Left colon (tissue), 2 donors: ENCODE measurements at places on chromosomes 1 and 21. TPM values are rescaled to one million over a fixed set of nuclear protein-coding genes. Genes with fewer than 3 reads are reported as not detected.

- no peak for DNase-seq
Measured at GRCh38 chr21:38538353-38538752, 40.1 kb upstream of the ERG start.

ANXA9 gene
- total RNA-seq: not detected

- DNase-seq: peak; percentile 68
Measured at GRCh38 chr21:43361493-43362296, 65.2 kb downstream of the SIK1 start.

DNA sequence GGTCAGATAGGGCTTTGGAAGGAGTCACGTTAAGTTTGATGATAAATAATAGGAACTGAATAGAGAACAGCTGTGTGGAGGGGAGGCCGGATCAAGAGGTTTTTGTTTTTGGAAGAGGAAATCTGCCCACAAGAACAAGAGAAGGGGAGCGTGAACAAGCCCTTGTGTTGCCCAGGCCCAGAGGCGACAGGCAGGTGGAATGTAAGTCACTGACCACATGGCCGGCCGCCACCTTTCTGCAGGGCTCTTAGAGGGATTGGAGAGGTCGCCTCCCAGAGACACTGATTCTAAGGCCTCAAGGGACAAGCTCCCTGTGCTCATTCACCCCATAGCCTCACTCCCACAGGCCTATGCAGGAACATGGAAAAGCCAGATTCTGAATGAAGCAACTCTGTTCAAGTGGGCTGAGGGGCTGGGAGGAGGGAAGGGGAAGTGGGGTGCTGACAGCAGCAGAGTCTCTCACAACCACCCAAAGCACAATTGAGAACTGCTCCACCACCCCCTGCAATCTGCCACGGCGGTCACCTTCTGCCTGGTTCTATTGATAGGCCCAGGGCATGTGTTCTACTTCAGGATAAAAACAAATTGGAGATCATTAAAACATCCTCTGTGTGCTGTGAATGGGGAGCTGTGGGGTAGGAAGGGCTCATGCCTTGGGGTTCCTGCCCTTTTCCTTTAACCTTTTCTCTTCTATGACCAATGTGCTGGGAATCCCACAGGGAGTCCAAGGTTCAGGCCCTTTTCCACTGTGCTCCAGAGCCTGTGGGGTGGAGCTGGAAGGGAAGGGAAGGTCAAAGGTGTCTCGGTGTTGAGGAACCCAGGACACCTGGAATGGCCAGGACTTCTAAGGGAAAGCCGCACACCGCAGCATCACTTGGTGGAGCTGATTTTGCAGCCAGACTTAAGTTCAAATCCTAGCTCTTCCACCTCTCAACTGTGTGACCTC lies 63.3 kb upstream of the PARP1 start:
- DNase-seq: no peak

MRPS15 gene
- total RNA-seq: 54.9 TPM

SIK1 gene
- 30.0 TPM for total RNA-seq

DNA sequence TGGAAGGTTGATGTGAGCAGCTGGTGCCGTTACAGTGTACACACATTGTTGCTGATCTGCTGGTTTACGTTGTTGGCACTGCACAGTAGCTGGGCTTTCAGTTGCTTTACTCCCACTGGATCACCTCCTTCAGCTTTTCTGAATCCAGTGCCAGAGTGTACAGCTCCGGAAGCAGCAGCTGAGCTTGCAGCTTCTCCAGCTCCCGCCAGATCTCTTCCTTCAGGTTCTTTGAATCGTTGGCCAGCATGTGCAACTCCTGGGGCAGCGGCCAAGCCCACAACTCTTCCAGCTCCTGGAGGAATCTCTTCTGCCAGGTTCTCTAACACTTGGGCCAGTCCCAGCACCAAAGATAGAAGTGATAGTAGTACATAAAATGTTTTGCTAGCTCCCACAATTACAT lies 149.7 kb upstream of the RRP15 start:
- no peak for DNase-seq

GRCh38 chr1:87329526-87330056 lies 911 bp downstream of the LMO4 start:
- DNase-seq: no peak

KCNJ15 gene
- total RNA-seq: not detected

DNA sequence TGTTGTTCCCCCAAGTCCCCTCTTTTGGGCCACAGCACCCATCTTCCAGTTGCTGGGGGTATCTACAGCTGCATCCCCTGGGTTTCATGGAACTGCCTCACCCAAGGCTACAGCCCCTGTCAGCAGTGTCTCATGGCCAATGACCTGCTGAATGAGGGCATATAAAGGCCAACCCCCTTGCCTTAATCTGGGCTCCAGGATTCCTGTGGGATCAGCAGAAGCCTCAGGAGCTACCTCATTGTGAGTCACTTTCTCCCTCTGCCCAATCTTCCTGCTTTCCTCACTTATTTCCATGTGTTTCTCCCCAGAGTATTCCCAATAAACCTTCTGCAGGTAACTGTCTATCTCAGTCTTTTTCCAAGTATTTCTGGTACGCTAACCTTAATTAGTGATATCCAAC lies 37.3 kb upstream of the SYT14 start:
- no peak for DNase-seq

NCAM2 gene
- total RNA-seq: 2.3 TPM

G0S2 gene
- 4.4 TPM for total RNA-seq

DNA sequence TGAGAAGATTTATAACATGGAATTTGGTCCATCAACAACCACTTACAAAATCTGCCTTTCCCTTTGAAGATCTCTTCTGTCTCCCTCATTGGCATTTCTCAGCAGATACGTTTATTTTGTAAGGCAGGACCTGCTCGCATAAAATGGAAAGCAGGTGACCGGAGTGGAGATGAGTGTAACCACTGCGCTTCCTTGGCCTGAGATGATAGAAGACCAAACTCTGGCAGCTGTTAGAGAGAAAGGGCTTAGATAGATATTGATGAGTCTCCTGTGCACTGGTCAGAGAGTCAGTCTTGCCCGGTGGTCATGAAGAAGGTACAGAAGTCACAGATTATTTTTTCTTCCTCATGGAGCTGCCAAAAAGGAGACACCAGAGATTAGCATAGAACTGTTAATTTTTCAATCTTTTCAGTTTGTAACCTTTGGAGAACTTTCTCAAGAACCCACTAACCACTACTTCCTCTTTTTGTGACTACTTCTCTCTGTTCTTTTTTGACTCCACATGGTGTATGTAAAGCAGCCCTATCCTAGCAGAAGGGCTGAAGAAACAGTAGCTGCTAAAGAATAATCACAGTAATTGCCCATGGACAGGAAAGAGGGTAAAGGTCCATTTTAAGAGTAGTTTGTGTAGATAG lies 47.6 kb downstream of the FCRL3 start:
- no peak for DNase-seq

DNA sequence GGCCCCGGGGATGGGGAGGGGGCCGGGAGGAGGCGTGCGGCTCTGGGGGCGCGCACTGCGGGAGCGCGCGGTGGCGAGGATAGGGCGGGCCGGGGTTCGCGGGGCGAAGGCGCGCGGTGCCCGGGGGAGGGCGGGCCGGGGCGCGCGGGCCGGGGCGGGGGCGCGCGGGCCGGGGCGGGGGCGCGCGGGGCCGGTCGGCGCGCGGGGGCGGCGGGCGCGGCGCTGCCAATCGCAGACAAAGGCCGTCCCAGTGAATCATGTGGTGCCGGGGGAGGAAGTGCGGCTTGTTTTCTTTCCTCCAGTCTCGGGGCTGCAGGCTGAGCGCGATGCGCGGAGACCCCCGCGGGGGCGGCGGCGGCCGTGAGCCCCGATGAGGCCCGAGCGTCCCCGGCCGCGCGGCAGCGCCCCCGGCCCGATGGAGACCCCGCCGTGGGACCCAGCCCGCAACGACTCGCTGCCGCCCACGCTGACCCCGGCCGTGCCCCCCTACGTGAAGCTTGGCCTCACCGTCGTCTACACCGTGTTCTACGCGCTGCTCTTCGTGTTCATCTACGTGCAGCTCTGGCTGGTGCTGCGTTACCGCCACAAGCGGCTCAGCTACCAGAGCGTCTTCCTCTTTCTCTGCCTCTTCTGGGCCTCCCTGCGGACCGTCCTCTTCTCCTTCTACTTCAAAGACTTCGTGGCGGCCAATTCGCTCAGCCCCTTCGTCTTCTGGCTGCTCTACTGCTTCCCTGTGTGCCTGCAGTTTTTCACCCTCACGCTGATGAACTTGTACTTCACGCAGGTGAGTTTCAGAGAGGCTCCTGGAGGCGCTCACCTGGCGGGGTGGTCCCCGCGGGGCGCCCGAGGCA lies at the start of gene GPR137B:
Gene GPR137B, plus strand, starts transcription at position 287 of the 851 bp plus-strand sequence. Its CDS starts 84 bp downstream, at position 371.
- peak; percentile 55 for DNase-seq

- DNase-seq: no peak
Measured at GRCh38 chr1:207651583-207651982, 6.7 kb downstream of the CR1L start.

DNA sequence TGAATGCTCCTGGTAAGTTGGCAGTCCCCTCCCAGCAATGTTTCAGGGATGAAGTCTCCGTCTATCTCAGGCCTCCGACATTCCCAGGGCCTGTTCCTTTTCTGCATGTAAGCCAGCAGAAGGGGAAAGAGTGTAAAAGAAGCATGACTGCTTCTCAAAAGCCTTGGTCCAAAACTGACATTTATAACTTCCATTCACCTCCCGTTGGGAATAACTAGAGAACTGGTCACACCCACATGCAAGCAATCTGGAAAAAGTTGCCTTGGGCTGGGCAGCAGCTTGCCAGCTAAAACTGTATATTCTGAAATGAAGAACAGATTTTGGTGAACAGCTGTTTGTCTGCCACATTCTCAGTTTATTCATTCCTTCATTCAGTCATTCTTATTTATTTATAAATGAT lies 24.2 kb upstream of the NPL start:
- no peak for DNase-seq

DNA sequence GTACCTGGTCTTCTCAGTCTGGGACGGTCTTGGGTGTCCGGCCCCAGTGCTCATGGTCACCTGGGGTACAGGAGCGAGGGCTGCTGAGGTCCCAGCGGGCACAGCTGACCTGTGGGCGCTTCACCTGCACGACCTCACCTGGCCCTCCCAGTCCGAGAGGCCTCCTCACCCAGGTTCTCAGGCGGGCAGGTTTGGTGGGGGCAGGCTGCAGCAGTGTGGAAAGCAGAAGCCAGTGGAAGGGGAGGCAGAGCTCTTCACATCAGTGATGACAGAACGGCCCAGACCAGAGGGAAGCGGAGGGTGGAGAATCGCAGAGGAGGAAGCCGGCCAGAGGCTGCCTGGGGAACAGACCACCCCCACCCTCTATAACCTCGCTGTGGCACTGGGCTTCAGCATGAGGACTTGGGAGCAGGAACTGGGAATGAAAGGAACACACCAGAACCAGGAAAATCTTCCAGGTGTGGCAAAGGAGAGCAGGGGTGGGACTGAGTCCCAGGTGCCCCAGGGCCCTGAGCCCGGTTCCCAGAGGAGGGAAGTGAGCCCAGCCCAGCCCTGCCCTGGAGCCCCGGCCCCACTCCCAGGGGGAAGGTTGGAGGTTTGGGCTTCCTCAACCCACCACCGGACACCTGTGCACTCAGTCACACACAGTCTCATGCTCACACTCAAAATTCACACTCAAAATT lies 265.2 kb upstream of the VAMP3 start:
- DNase-seq: no peak

GRCh38 chr21:32135401-32136363 lies 143.2 kb downstream of the MIS18A start:
- DNase-seq: no peak

- DNase-seq: no peak
Measured at GRCh38 chr1:230901671-230902070, 33.4 kb upstream of the C1orf198 start.

DNA sequence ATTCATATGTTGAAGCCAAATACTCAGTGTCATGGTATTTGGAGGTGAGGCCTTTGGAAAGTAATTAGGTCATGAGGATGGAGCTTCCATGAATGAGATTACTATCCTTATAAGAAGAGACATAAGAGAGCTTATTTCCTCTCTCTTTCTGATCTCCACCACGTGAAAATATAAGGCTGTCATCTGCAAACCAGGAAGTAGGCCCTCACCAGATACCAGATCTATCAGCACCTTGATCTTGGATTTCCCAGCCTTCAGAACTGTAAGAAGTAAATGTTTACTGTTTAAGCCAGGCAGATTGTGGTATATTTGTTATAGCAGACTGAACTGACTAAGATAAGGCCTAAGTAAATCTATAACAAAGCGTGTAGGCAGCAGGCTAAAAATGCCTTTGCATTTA lies 25.3 kb downstream of the RBM11 start:
- DNase-seq: no peak

FABP3 gene
- total RNA-seq: 4.8 TPM

TMPRSS2 gene
- total RNA-seq: 667 TPM

HMGCL gene
- total RNA-seq: 85.3 TPM

GRCh38 chr1:214638997-214639396 lies 36.0 kb downstream of the CENPF start:
- no peak for DNase-seq

GRCh38 chr1:192357924-192358323 lies 41.1 kb downstream of the RGS21 start:
- DNase-seq: no peak

SPRR2F gene
- not detected for total RNA-seq

GRCh38 chr1:58304346-58304975 lies 242.1 kb downstream of the OMA1 start:
- DNase-seq: no peak

- no peak for DNase-seq
Measured at GRCh38 chr1:115198938-115199337, 109.6 kb upstream of the TSPAN2 start.

CRB1 gene
- total RNA-seq: not detected

DNA sequence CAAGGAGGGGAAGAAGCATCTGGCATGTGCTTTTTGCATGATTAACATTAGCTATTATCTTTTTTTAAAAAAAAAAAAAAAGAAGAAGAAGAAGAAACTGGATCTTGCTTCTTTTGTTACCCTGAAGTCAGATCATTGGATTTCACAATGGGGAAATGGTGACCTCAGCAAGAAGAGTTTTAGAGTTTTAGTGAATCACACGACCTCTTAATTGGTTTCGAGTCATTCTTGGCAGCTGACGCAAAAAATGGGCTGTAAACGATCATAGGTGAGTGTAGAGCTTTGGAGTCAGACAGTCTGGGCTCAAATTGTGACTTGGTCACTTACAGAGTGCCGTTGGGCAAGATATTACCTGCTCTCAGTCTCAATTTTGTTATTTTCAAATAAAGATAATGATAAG lies 33.3 kb upstream of the PGBD5 start:
- no peak for DNase-seq

- no peak for DNase-seq
Measured at GRCh38 chr1:37663426-37664000, 28.8 kb upstream of the CDCA8 start.
